ENCODE measurements at places on chromosomes 1 and 21.

- no peak for DNase-seq
These were observed 5.5 kb downstream of the PKP1 start for GRCh38 chr1:201288765-201289164.

GRCh38 chr1:21782349-21782867 lies 541 bp downstream of the USP48 start:
- peak; percentile 53 for DNase-seq

GRCh38 chr21:25788677-25789076 lies 53.9 kb downstream of the GABPA start:
- no peak for DNase-seq

DNA sequence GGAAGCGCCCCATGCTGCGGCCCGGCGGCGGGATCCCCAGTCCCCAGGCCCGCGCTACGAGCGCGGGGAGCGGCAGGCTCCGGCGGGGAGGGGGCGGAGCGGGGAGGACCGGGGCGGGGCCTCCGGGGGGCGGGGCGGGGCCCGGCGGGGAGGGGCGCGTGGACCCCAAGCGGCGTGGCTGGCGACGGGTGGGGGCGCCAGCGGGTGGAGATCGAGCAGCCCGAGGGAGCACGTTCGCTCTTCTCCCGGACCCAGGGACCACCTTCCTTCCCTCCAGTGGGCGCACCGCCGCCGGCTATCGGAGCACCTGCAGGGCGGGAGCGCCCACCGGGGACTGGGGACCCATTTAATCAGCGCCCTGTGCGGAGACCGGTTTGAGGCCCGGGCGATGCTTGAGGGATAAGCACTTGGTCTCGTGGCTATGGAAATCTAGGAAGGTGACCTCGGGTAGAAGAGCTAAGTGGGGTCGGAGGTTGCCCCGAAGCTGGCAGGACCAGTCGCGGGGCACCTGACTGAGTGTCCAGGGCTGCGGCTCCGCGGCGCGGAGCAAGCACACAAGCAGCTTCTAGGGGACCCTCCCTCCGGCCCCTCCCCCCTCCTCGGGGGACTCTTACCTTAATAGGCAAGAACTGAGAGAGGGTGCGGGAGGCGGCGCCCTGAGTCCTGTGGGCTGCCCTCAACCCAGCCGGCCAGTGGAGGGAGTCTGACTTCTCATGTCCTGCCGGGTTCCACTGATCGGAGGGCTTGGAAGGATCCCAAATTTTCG lies at the start of gene TSPAN2:
Gene TSPAN2 (minus strand): TSS at position 84 of the 766 bp plus-strand sequence. CDS start 71 bp downstream, at position 13.
- DNase-seq, result no peak

GRCh38 chr1:243850202-243850451 lies at the start of gene AKT3:
Gene AKT3, minus strand, starts transcription at chr1:243850243. Its CDS starts 7,073 bp downstream, at chr1:243843170.
- DNase-seq, result peak; percentile 80

GRCh38 chr1:19372136-19372514 lies 60.0 kb downstream of the SLC66A1 start:
- DNase-seq, result no peak

DNA sequence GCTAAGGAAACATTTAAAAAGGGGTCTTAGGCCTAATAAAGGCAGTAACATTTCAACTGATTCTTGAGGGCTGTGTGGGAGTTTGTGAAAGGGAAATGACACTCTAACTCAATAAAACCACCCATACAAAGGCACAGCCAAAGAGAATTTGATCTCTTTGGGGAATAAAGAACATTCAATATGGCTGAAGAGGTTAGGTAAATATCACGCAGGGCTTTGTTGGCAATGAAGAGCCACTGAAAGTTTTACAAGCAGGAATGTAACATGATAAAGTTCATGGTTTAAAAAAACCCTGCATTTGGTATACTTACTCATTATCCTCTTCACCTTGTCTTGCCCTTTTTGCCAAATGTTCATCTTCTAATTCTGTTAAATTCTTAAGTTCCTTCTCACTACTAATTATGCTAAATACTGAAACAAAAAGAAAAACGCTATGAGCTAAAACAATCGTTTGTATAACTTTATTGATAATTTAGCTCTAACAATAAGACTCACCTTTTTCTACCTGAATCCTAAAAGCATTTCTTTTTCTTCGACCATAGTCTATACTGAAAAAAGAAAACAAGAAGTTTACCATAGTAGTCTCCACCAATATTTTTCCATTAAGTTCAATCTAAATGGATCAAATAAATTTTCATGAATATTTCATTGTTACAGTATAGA lies 12.5 kb downstream of the NVL start:
- no peak for DNase-seq

DNA sequence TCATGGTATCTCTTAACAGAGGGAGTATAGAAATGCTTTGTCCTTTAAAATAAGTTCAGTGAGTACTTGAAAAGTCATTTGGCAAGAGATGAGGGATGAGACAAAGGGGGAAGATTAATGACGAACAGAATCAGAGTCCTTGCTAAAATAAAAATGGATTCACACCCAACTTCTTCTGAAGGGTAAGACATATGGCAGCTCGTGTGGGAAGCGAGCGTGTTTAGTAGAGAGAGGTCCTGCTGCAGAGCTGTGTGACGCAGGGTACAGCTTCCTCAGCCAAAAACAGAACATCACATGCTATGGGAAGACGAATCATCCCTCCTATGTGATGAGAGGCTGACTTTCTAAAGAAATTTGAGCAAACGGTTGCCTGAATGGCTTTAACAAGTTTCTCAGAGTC lies 158.5 kb upstream of the LMO4 start:
- peak; percentile 49 for DNase-seq

Data from IMR-90 (cell line).